ENCODE measurements at places on chromosomes 16 and 17. TPM values are rescaled to one million over a fixed set of nuclear protein-coding genes. Genes with fewer than 3 reads are reported as not detected.

GRCh38 chr16:28873543-28874201, 4.6 kb upstream of the ATP2A1 start:
- H3K4me1 ChIP-seq: peaks cover 22% of the 10 kb centered on the region
- no peaks in the 10 kb centered on the region for H3K27me3 ChIP-seq
- DNase-seq: no peak
- H3K36me3 ChIP-seq: no peaks in the 10 kb centered on the region

DNA sequence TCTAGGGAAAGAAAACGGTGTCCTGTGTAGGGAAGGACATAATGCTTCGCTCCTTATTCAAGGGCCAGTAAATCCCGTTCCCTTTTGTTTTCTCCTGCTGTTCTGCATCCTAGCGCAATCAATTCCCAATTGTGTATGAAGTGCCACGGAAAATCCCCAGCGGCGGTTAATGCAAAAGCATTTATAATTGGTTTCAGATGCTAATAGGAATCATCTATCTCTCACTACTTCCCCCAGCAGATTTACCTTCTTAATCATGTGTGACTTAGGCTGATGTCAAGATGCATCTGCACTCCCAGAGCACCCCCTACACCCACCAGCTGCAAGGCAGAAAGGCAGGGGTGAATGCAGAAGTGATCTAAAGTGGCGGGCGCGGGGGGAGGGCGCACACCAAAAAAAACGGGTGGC, 32.7 kb upstream of the SSTR2 start:
- no peak for DNase-seq
- H3K27ac ChIP-seq: no peak overlapping the region
- H3K36me3 ChIP-seq: no peaks in the 10 kb centered on the region

DNA sequence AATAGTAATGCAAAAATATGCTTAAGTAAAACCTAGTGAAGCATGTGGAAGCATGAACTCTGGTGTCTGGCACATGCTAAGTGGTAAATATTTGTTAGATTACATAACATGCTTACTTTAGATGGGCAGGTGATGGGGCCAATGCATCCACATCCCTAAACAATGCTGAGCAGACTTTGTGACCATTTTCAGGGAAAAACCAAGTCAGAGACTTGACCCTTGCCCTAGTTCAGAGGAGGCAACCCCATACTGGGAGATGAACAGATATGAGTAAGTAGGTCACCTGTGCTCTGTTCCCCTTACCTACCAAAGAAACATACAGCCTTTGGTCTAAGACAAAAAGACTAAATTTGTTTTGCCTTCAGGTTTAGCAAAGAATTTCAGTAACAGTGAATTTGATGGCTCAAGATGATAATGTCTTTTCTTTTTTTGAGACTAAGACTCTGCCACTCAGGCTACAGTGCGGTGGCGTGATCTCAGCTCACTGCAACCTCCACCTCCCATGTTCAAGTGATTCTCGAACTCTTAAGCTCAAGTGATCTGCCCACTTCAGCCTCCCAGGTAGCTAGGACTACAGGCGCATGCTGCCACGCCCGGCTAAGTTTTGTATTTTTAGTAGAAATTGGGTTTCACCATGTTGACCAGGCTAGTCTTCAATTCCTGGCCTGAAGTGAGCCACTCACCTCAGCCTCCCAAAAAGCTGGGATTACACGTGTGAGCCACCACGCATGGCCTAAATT, 91.4 kb downstream of the HIC1 start:
- H3K27ac ChIP-seq: no peak overlapping the region
- H3K4me3 ChIP-seq: no peak overlapping the region
- DNase-seq: no peak
- H3K4me1 ChIP-seq: peaks cover 4% of the 10 kb centered on the region
- H3K36me3 ChIP-seq: no peaks in the 10 kb centered on the region

ARHGAP44 gene
- total RNA-seq: 6.2 TPM

DNA sequence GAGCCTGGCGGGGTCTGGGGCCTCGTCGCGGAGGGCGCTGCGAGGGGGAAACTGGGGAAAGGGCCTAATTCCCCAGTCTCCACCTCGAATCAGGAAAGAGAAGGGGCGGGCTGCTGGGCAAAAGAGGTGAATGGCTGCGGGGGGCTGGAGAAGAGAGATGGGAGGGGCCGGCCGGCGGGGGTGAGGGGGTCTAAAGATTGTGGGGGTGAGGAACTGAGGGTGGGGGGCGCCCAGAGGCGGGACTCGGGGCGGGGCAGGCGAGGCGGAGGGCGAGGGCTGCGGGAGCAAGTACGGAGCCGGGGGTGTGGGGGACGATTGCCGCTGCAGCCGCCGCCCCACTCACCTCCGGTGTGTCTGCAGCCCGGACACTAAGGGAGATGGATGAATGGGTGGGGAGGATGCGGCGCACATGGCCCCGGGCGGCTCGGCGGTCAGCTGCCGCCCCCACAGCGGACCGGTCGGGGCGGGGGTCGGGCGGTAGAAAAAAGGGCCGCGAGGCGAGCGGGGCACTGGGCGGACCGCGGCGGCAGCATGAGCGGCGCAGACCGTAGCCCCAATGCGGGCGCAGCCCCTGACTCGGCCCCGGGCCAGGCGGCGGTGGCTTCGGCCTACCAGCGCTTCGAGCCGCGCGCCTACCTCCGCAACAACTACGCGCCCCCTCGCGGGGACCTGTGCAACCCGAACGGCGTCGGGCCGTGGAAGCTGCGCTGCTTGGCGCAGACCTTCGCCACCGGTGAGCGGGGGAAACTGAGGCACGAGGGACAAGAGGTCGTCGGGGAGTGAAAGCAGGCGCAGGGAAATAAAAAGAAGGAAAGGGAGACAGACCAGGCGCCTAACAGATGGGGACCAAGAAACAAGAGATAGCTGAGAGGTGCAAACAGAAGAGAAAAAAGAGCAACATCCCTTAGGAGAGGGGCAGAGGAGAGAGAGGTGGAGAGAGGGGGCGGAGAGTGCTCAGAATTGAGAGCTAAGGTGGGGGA, at the start of gene PNMT:
Gene PNMT (plus strand): TSS at position 509 of the 980 bp plus-strand sequence. CDS start 23 bp downstream, at position 532.
- H3K36me3 ChIP-seq: no peaks in the 10 kb centered on the region
- peak within 1 kb of the TSS; percentile 52 for H3K4me3 ChIP-seq
- H3K27me3 ChIP-seq: no peaks in the 10 kb centered on the region
- no peak for DNase-seq
- H3K27ac ChIP-seq: peak within 1 kb of the TSS; percentile 97

DCXR gene
- 296 TPM for total RNA-seq

SOX8 gene
- 0.10 TPM for total RNA-seq

DNA sequence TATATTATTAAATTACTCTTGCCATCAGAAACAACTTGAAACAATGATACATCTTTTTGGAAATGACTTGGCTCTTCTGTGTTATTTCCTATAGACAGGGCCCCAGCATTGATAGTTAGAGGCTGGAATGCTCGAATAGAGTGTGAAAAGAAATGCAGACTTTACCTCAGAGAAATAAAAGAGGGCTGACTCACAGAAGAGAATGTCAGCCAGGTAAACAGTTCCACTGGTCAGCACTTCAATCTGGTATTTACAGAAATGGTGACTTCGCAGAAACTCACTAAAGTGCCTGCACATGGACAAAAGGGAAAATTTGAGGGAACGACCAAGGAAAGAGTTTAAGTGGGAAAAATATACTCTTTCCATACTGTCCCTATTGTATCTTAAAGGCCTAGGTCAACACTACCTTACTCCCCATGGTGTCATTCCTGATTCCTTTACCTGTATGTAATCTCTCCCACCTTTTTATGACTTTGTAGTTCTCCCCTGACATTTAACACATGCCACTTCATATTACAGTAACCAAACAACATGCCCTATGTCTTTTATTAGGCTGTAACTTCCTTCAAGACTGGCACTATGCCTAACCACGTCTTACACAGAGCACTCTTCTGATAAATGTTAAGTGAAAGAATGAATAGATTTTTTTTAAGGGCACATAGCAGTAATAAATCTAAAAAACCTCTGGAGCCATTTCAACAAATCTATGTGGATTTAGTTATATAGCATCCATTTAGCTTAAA, 36.7 kb downstream of the AKAP10 start:
- DNase-seq: no peak
- H3K4me1 ChIP-seq: peaks cover 5% of the 10 kb centered on the region
- no peak overlapping the region for H3K27ac ChIP-seq
- H3K4me3 ChIP-seq: no peak overlapping the region
- no peaks in the 10 kb centered on the region for H3K27me3 ChIP-seq
- H3K36me3 ChIP-seq: no peaks in the 10 kb centered on the region

Measured in gastrocnemius medialis (tissue), 4 donors.